Activated T-helper 1 cell treated with Interleukin-2 at 50 U/mL for 16 hours (primary cell): ENCODE measurements at places on chromosomes 13 and 19.

- DNase-seq = no peak
These were observed 2.4 kb upstream of the PTGER1 start for GRCh38 chr19:14477418-14478112.

DNA sequence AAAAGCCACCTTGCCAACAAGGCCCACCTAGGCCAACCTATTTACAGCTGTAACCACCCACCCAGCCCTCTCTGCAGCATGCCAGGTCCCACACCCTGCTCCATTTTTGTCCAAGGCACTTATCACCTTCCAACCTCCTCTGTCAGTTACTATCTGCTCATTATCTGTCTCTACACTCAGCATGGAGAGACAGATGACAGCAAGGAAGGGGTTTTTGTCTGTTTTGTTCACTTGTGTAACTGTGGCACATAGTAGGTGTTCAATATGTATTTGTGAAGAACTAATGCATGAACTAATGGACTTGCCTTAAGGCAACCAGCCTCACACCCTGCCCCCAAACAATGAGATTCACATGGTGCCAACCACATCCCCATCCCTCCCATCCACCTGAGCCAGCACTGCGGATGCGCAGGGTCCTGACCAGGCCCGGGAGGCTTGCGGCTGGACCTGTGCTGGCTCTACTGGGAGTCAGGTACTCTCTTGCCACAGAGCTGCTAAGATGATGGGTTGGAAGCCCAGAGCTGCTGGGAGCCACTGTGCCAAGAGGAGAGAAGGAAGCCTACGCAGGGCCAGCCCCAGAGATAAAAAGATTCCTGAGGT is 17.3 kb downstream of the DEDD2 start:
- no peak for DNase-seq

GRCh38 chr13:91141543-91142061 is 205.9 kb upstream of the MIR17HG start:
- no peak for DNase-seq

DNA sequence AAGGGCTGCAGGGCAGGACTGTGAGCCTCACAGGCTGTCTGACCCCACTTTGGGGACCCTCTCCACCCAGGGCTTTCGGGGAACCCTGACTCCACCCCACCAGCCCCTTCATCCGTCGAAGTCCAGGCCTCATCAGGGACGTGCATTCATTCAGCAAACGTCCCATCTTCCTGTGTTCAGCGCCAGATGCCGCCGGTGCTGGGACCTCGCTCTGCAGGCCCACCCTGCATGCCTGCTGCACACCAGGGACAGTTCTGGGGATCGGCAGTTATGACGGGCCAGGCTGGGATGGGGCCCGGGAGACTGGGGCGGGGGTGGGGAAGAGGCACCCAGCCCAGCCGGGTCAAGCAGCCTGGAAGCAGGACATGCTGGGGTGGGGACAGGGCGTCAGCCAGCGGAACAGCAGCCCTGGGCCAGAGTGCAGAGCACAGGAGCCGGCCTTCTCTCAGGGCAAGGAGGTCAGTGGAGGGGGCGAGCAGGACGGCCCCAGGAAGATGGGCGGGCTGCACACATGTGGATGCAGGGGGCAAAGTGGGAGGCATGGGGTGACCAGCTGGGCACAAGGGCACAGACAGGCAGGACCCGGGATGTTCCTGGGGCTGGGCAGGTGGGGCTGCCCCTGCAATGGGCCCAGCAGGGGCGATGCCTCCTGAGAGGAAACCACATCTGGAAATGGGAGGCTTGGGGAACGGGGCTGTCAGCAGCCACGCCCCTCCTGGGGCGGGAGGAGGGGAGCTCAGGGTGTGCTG is 5.1 kb downstream of the GAMT start:
- DNase-seq = no peak

GRCh38 chr19:58374200-58374599 is 6.6 kb downstream of the ZNF837 start:
- no peak for DNase-seq

- DNase-seq = no peak
These were observed 13.8 kb downstream of the FGF21 start for GRCh38 chr19:48768994-48769713.

- no peak for DNase-seq
These were observed 3.2 kb upstream of the ADAT3 start for GRCh38 chr19:1901940-1902404.

DNA sequence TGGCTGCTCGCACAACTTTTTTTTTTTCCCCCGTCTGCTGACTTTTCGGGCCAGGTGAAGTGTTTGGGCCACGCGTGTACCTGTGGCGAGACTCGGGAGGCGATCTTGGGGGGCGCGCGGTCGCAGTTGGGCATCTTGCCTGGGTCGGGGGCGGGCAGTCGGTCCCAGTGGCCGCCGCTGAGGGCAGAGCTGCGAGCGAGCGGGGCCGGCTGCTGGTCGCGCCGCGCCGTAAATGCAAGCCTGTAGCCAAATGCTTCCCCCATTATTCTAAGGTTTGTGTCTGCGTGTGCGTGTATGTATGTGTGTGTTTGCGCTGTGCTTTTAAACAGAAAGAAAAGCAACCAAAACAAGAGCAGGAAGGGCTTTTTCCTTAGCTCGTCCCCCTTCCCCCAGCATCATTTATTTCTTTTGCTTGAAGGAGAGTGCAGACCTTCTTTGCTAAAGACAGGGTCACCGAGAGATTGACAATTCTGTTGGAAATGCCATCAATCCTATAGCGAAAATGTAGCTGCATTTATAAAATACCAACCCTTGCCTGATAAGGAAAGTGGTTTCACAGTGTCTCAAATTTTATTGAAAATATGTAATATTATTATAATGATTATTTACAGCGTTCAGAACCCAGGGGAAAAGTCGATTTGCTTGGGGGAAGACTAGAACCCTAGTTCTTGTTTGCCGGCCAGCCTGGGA is 143.2 kb upstream of the ZNF536 start:
- no peak for DNase-seq

DNA sequence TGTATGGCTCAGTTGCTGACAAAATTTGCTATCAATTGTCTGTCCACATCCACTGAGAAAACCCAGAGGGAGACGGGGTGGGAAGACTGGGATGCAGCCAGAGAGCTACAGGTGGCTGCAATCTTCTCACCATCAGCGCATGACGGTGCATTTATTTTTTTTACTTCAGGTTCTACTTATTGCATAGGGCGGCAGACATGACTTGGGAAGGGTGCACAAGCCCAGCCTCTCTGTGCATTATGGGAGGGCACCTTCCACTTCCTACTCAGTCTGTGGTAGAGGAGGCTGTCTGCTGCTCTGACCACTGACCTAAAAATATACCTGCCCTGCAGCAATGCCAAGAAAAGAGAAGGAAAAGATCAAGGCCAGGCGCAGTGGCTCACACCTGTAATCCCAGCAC is 73.1 kb downstream of the ABCC4 start:
- DNase-seq = no peak
